ENCODE measurements at places on chromosomes 13 and 19.

GRCh38 chr13:99353836-99354235 is 46.6 kb upstream of the GPR183 start:
- no peak for DNase-seq

GRCh38 chr13:44969551-44970484 is 19.5 kb downstream of the NUFIP1 start:
- DNase-seq, result no peak

- DNase-seq, result no peak
Measured at GRCh38 chr19:17090583-17090982, 15.0 kb downstream of the MYO9B start.

DNA sequence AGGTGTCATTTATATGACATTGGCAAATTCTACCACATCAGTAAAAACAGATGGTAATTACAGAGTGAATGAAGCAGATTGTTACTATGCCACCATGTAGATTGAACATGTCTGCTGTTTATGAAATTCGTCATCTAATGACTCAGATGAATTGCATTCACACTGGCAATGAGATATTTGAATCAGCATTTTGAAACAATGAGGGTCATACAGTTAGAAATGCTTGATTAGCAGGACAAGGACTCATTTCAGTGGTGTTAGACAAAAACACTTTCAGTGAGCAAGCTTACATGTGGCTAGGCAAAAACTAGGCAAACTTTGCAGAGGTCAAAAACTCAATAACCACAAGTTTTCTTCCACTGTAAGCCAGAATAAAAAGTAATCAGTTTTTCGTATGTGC is 1165.0 kb downstream of the SLITRK1 start:
- DNase-seq, result no peak

Data from NCI-H524 treated with DMSO at 0.1 percent for 48 hours (cell line).